Amygdala (tissue), 56 donors: ENCODE measurements at places on chromosomes 3 and 15.

DNA sequence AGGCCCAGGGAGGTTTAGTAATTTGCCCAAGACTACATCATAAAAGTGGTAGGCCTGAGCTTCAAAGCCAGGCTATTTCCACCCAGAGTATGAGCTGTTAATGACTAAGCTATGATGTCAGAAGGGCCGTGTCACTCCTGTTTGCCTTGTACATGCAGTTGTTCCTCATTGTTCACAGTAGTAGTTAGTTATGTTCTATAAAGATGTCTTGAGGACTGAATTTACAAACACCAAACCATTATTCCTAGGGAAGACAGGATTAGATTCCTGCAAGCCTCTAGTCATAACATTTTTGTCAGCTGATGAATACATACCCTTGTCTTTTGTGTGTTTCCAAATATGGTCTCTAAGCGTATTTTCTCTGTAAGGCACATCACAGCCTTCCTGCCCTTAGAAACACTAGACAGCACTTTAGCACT, 20.9 kb upstream of the LARS2 start:
- no peak for DNase-seq

DNA sequence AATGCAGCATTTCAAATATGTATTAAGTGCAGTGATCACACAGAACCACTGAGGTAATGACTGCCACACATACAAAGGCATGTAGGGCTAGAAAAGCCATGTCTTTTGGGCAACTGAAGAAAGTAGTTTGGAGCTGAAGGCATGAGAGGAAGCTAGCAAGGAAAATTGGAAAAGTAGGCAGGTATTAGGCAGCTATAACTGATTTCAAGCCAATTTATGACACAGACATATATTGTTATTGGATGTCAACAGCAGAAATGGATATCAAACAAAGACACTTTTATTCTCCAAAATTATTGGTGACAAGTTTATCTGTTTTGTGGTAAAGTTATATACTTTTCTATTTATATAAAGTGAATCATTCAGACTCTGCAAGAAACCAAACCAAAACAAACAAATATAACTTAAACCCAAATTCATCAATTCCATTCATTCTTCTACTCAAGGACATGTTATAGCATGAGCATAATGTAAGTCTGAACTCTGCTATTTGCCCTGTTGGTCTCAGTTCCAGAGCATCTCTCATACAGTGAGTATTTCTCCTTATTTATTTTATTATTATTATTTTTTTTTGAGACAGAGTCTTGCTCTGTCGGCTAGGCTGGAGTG, 307.4 kb upstream of the COL8A1 start:
- DNase-seq, result no peak

GRCh38 chr3:153599685-153600084, 437.7 kb downstream of the RAP2B start:
- no peak for DNase-seq

DNA sequence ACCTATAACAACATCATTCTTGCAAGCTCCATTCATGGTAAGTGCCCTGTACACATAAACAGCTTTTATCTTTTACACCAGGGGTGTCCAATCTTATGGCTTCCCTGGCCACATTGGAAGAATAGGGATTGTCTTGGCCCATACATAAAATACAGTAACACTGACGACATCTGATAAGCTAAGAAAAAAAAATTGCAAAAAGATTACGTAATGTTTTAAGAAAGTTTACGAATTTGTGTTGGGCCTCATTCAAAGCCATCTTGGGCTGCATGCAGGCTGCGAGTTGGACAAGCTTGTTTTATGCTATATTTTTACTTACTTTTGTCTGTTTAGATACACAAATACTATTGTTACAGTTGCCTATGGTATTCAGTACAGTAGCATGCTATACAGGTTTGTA, 31.6 kb downstream of the ZNF654 start:
- no peak for DNase-seq

- no peak for DNase-seq
These were observed 43.2 kb downstream of the ZMAT3 start for GRCh38 chr3:179028408-179028807.
